ENCODE measurements at places on chromosomes 6 and 20. TPM values are rescaled to one million over a fixed set of nuclear protein-coding genes. Genes with fewer than 3 reads are reported as not detected.

Gene LY6G6F
- total RNA-seq, result not detected

Gene RRAGD
- 57.0 TPM for total RNA-seq

Gene KHDC3L
- total RNA-seq, result not detected

Gene APCDD1L
- total RNA-seq, result not detected

Gene SLC16A10
- 10.3 TPM for total RNA-seq

Gene RIN2
- total RNA-seq, result 23.8 TPM

Gene MTFR2
- total RNA-seq, result 0.94 TPM

Gene SYCP2L
- total RNA-seq, result 11.9 TPM

Gene DPPA5
- not detected for total RNA-seq

Gene NQO2
- total RNA-seq, result 12.5 TPM

Gene LPA
- 2.5 TPM for total RNA-seq

Gene TPX2
- 11.0 TPM for total RNA-seq

Gene SAMD5
- 22.5 TPM for total RNA-seq

Gene ARMC12
- total RNA-seq, result 0.31 TPM

Gene GNL1
- 48.5 TPM for total RNA-seq

Gene DHX35
- 21.3 TPM for total RNA-seq

Gene NKX2-2
- total RNA-seq, result 0.31 TPM

Gene PDE7B
- 6.6 TPM for total RNA-seq

Gene MAP1LC3A
- total RNA-seq, result 57.6 TPM

Gene C4B
- 8.8 TPM for total RNA-seq

Gene BAG2
- 2.8 TPM for total RNA-seq

Gene POPDC3
- 0.94 TPM for total RNA-seq

Gene TREM1
- total RNA-seq, result not detected

Gene BMP2
- total RNA-seq, result 2.5 TPM

Gene RIPOR2
- 33.2 TPM for total RNA-seq

Gene KIAA1755
- total RNA-seq, result 2.8 TPM

Gene CST1
- not detected for total RNA-seq

Gene CTCFL
- total RNA-seq, result not detected

Gene SLC22A2
- not detected for total RNA-seq

Gene ADGRB3
- total RNA-seq, result 165 TPM

Gene BPIFA3
- total RNA-seq, result not detected

Gene CST2
- not detected for total RNA-seq

Gene SMLR1
- total RNA-seq, result not detected

Gene SLC17A2
- not detected for total RNA-seq

Gene TSPO2
- not detected for total RNA-seq

Gene SPDEF
- total RNA-seq, result not detected

Gene OXT
- not detected for total RNA-seq

Gene INSM1
- total RNA-seq, result 20.3 TPM

Gene PAQR8
- 12.8 TPM for total RNA-seq

Gene RBM24
- 28.8 TPM for total RNA-seq

Gene CD24
- 943 TPM for total RNA-seq

Gene COL9A3
- total RNA-seq, result 27.9 TPM

Gene UNC5CL
- 0.63 TPM for total RNA-seq

Gene OR2B6
- not detected for total RNA-seq

All from parietal lobe (tissue), 2 donors.